NCI-H345 (cell line): ENCODE measurements at places on chromosomes 3 and 15.
A peak's percentile ranks its signal among the peaks of the same experiment; 100 is the strongest.

- no peak for DNase-seq
Measured at GRCh38 chr3:15307580-15307979, 24.8 kb downstream of the SH3BP5 start.

DNA sequence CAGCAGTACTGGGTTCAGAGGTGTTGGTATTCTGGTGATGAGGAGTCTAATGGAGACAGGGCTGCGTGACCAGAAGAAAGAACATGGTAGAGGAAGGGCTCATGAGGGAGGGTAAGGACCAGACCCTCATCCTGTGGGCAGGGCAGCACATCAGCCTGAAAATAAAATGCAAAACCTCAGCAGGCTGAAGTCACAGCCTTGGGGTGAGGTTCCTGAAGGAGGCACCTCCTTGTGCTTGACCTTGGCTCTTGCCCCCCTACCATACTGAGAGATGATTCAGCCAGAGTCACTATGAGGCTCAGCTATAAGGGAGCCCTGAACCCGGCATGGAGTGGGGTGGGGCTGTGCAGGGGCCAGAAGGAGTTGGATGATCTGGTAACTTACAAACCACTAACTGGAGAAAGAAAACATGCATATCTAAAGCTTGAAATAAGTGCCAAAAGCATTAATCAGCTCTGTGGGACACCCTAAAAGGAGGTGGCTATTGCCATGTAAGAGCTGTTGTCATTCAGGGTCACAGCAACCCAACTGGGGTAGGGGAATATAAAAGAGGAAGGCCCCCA is 60.2 kb downstream of the CORO2B start:
- DNase-seq, result no peak

DNA sequence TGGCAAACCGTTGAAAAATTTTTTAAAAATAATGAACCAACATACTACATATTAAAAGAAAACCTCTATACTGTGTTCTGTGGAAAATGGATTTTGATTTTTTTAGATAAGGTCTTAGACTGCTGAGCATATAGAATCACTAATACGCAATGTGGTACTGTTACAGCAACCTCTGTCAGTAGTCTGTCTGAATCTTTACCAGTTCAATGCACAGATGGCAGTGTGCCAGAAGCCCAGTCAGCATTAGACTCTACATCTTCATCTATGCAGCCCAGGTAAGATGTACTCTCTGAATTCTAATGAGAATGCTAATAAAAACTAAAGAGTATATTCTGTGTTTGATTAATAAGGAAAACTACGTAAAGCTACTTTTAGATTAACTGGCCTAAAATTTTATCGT is 31.3 kb upstream of the FAH start:
- peak; percentile 2 for DNase-seq

DNA sequence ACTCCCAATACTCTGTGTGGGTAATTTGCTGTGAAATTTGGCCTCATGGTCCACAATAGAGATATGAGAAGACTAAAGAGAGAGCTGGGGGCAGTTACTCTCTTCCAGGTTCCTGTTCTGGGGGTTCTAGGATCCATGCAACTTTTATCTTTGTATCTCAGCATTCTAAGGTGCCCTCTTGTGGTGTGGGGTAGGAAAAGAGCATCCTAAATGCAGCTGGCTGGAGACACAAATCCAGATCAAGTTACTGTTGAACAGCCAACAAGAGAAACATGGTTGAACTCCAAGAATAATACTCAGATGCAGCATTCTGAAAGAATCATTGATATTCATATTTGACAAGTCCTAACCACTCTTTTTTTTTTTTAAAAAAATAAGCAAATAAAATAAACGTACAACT is 238.2 kb downstream of the GREM1 start:
- no peak for DNase-seq

DNA sequence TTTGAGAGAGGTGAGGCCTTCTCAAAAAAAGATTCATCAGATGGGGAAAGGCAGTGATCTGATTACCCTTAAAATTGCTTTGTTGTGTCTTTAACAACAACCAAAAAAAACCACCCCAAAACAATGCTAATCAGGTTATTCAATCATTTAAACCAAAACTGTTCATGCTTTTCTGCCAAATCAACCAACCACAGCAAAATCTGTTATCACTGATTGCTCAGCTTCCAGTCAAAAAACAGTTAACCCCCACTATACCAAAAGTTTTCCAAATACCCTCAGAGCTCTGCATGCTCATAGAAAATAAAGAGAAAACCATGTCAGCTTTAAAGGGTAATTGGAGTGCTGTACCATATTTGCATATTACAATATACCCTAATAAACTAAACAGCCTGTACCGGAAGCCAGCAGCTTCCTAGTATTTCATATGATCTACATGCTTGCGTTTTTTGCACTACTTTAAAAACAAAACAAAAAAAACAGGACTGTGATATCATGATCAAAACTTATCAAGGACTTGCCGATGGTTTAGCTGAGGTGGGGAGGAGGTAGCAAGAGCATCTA is 22.8 kb downstream of the SATB1 start:
- no peak for DNase-seq

- no peak for DNase-seq
Measured at GRCh38 chr3:12759097-12759679, at the start of gene TMEM40. Gene TMEM40 (minus strand): TSS chr3:12759259. CDS start chr3:12749832, 9,427 bp downstream.

- no peak for DNase-seq
Measured at GRCh38 chr3:128240232-128240631, 87.0 kb downstream of the EEFSEC start.

GRCh38 chr15:45884289-45884688 is 249.5 kb downstream of the SQOR start:
- no peak for DNase-seq

DNA sequence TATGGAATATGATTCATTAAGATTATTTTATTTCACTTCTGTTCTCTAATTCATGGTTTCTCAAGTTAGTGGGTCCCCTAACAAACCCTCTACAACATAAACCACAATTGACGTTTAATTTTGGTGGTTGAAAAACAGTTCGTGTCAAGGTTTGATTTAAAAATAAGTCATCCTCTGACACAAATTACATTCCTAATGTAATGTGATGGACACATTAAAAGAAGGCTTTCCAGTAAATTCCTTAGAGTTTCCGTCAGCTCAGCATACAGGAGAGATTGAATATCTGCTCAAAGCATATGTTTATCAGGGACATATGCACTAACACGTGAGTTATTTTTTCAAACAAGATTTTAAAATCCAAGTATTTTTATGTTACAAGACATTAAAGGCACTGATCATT is 626.5 kb upstream of the ADAMTS9 start:
- DNase-seq, result no peak

GRCh38 chr3:15065550-15066007 is 464 bp upstream of the MRPS25 start:
- no peak for DNase-seq

DNA sequence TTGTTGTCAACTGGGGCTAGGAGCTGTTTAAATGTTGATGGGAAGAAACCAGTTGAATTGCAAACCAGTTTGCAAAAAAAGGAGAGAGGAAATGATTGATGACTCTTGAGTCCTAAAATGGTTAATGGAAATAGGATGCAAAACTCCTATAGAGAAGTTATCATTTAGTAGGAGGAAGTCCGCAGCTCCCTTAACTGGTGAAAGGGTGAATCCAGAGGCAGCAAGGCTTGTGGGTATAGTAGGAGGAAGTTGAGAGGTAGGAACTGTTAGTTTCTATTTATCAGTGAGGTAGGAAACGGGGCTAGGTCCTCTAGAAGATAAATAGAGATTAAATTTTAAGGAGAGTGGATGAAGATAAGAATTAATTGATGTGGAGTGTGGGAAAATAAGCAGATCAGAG is 15.4 kb downstream of the IREB2 start:
- no peak for DNase-seq

- DNase-seq, result peak; percentile 66
Measured at GRCh38 chr3:194046995-194047645, 88.8 kb upstream of the HES1 start.

DNA sequence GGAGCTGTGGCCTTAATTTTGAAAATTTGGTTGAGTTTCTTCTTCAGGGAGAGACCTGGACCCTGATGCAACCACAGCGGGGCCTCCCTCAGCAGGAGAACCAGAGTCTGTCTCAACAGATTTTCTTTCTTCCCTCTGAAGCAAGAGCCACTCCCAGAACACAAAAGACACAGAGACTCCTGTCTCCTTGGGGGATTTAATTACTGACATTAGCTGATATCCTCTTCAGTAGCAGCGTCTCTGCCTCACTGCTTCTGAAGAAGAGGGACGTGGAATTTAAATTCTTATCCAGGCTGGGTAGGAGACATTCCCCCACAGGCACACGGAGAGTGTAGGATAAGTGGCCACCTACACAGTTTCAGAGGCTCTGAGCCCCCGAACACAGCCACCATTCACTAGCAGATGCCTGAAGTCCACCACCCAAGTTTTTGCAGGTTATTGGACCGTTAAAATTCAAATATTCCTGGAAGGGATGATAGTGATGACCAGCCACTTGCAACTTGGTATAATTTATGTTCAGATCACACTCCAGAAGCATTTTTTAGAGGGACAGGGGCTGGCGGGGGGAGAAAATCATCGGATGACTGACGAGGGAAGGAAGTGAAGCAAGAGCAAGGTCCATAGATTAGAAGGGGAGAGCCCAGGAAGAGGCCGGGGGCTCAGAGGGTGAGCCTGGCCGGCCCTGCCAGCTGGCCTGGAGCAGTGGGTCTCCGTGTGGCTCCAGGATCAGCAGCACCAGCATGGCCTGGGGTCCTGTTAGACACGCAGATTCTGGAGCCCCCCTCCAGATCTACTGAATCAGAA is 109.7 kb downstream of the BDH1 start:
- no peak for DNase-seq

DNA sequence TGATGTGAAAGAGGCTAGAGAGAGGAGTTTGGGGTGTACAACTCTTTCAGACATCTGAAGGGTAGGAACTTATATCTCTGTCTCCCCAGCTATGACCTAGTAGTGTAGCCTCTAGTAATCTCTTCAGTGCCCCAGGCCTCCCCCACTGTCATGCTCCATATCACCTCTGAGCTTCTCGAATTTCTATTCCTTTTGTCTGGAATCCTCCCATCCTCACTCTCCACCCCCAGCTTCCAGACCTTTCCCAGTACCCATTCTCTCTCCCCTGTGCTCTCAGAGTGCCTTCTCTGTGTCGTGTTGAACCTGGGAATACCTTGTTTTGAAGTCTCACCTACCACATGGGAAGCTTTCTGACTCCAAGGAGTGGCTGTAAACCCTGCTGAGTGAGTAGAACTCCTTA is 3.6 kb upstream of the RBPMS2 start:
- no peak for DNase-seq

DNA sequence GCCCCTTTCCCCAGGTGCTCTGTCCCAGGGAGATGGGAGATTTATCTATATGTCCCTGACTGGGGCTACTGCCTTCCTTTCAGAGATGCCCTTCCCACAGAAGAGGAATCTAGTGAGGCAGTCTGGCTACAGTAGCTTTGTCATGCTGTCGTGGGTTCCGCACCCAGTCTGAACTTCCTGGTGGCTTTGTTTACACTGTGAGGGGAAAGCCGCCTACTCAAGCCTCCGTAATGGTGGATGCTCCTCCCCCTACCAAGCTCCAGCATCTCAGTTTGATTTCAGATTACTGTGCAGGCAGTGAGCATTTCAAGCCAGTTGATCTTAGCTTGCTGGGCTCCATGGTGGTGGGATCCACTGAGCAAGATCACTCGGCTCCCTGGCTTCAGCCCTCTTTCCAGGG is 35.4 kb upstream of the SLC7A14 start:
- DNase-seq, result no peak

GRCh38 chr3:78804251-78805037 is 963.4 kb downstream of the ROBO1 start:
- no peak for DNase-seq

DNA sequence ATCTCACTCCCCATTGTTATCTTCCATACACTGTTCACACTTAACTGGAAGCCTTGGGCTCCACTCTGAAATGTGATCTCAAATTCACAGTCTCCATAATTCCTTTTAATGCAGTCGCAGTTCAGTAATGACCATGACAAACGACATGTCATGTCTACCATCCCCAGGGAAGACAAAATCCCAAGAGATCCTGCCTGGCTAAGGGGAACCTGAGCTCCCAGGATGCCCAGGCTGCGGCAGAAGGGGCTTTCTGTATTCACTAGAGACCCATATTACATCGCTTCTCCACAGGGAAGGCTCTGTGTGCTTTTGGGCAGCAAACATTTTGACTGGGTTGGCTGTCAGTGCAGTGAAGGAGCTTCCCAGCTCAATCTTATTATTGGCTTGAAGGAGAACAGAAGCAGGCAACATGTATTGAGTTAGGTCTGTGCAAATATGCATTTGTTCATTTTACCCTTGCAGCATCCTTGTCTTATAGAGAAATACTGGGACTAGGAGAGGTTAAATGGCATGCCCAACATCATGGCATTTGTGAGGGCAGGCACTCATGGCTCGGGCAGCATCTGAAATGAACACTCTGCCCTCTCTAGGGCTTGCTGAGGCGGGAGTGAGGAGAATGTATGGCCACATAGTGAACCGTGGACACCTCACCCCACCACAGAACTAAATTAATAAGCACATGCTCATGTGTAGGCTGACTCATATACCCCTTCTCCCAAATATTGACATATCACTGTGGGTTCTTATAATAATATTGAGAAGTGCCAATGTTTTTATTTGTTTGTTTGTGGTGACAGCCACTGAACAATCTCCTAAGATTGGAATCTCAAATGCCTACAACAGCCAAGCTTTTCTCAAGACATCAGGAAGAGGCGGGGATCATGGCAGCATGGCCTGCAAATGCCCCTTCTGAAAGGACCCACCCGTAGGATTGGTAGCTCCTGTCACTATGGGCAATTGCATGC is 141.6 kb upstream of the FOXB1 start:
- DNase-seq, result peak; percentile 12

GRCh38 chr15:34650177-34650576 is 66.7 kb upstream of the GOLGA8B start:
- DNase-seq, result no peak

DNA sequence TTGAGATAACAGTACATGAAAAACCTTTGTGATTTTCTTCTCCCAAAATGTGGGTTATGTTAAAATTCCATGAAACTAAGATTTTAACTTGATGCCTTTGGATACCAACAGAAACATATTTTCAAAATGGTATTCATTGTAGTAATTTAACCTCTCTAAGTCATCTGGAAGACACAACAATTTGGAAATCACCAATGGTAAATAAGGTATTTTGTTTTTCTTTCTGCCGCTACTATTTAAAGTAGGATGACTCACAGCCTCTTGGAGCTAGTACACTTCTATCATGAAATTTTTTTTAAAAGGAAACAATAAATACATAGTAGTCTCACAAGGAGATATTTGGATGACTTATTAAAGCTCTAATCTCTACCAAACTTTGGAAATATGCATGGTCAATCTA is 291.6 kb upstream of the VEPH1 start:
- DNase-seq, result no peak

GRCh38 chr3:143855183-143855582 is 6.9 kb upstream of the SLC9A9 start:
- DNase-seq, result no peak
